ENCODE measurements at places on chromosomes 3 and 15.

DNA sequence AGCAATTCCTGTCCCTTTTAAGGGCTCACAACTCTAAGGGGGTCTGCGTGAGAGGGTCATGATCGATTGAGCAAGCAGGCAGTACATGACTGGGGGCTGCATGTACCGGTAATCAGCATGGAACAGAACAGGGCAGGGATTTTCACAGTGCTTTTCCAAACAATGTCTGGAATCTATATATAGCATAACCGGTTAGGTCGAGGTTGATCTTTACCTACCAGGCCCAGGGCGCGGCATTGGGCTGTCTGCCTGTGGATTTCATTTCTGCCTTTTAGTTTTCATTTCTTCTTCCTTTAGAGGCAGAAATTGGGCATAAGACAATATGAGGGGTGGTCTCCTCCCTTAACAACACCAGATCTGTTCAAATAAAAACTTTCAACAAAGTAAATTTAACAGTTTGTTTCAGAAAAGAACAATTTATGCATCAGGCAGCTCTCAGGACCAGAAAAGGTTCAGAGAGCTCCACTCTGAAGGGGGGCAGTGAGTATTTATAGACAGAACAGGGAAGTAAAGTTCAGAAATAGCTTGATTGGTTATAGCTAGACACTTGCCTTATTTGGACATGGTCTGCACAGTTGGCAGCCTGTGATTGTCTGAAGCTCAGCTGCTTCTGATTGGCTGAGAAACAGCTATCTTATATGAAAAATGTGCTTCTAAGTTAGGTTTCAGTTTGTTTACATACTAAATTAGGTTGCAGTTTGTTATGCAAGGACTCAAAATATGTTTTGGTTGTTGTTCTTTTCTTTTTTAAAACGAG, 17.2 kb upstream of the B4GALT4 start:
- no peak for DNase-seq

DNA sequence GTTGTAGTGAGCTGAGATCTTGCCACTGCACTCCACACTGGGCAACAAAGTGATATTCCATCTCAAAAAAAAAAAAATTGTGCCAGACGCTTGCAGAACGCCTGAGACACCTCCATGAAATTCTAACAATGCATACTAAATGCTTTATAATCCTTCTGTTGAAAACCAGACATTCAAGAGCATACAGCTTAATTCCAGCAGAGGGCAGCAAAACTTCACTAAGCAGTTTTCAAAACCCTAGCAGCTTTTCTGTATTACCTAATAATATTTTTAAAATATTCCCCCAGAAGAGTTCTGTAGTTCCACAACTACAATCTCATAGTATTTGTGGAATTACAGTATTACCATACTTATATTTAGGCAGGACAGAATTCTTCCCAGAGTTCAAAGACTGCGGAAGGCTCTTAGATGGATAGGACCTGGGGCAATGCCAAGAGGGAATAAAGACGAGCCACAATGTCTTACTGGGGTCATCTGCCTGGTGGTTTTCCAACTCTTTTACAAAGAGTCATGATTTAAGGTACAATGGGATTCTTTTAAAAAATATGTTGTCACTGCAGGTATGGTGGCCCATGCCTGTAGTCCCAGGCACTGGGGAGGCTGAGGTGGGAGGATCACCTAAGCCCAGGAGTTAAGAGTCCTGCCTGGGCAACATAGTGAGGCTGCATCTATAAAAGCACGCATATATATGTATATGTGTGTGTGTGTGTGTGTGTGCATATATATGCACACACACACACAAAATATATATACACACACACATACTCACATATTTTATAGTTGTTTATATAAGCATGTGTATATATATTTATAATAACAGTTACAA, 19.6 kb upstream of the TASOR start:
- DNase-seq, result peak; percentile 33

- DNase-seq, result no peak
These were observed 280.1 kb upstream of the RASGRP1 start for GRCh38 chr15:38844736-38845135.

GRCh38 chr3:100614941-100615340, 5.5 kb downstream of the ADGRG7 start:
- no peak for DNase-seq

GRCh38 chr3:71066849-71067261, 516.7 kb downstream of the FOXP1 start:
- peak; percentile 41 for DNase-seq

GRCh38 chr15:91022832-91023129, 387 bp upstream of the VPS33B start:
- DNase-seq, result no peak

GRCh38 chr15:87577336-87577735, 679.2 kb downstream of the NTRK3 start:
- no peak for DNase-seq

DNA sequence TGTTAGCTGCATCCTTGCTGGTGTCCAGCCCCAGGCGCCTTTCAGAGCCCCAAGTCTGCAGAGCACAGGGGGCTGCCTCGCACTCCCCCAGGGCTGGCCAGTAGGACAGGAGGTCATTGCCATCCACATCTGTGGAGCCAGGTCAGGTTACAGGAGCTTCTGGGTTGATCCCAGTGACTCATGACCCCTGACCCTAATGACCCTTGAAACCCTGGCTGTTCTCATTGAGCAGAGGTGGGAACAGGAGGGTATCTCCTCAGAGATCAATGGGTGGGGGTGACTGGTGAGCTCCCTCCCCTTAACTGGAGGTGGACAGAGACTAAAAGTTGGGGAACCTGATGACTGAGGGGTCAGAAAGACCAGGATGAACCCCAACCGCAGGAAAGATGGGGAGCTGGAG, 6.1 kb upstream of the SLC26A6 start:
- no peak for DNase-seq

- no peak for DNase-seq
These were observed 33.0 kb downstream of the BLM start for GRCh38 chr15:90750186-90750585.

GRCh38 chr3:42190701-42191442, 75.1 kb downstream of the CCK start:
- peak; percentile 58 for DNase-seq
